Activated B cell treated with CpG ODN at 0.5 μM for 24 hours (primary cell): ENCODE measurements at places on chromosomes 7 and 10.

GRCh38 chr10:34884272-34884952 is 69.3 kb upstream of the PARD3 start:
- H3K4me3 ChIP-seq = no peak overlapping the region
- no peak for DNase-seq
- no peaks in the 10 kb centered on the region for H3K4me1 ChIP-seq
- H3K27ac ChIP-seq = no peak overlapping the region

GRCh38 chr10:6654571-6654970 is 74.5 kb upstream of the PRKCQ start:
- H3K4me1 ChIP-seq = no peaks in the 10 kb centered on the region
- H3K27me3 ChIP-seq = peaks cover 15% of the 10 kb centered on the region
- no peaks in the 10 kb centered on the region for H3K36me3 ChIP-seq
- H3K4me3 ChIP-seq = no peak overlapping the region
- H3K27ac ChIP-seq = no peak overlapping the region
- DNase-seq = no peak

DNA sequence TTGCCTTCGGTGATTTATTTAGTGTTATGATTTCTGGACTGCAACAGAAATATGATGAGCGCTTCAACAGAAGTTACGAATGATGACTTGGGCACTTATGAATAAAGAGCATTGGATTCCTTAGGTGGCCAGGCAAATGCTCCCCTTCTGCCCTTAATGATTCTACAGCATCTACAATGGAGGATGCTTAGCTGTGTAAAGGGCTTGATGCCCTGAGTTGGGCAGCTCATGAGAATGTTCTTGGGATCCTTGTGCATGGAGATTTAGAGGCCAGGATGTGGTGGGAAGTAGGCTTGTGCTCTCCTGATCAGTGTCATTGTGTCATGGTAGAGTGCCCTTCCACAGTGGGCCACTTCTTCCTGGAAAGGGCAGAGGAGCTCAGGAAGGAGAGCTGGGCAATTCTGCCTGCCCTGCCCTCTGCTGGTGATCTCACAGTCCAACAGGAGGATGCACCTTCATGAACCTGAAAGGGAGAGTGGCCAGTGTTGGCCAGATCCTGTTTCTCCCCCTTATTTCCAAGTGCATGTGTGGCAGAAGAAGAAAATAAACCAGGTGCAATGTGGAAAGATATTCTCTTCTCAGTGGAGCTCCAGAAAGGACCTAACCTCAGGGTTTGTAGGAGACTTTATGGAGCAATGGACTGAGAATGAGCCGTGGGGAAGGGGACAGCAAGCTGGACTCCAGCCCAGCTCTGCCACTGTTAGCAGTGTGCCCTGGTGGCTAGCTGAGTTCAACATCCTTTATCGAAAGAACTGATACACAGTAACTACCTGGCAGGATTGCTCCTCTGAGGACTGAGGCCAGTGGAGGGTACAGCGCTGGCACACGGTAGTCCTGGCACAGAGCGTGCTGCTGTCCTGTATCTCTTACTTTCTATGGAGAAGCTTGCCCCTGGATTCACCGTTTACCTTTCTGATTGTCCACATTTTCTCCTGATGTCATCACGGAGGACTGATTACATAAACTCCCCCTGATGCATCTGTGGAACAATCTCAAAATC is 182.9 kb downstream of the BMPER start:
- no peak overlapping the region for H3K4me3 ChIP-seq
- no peak overlapping the region for H3K27ac ChIP-seq
- DNase-seq = no peak

DNA sequence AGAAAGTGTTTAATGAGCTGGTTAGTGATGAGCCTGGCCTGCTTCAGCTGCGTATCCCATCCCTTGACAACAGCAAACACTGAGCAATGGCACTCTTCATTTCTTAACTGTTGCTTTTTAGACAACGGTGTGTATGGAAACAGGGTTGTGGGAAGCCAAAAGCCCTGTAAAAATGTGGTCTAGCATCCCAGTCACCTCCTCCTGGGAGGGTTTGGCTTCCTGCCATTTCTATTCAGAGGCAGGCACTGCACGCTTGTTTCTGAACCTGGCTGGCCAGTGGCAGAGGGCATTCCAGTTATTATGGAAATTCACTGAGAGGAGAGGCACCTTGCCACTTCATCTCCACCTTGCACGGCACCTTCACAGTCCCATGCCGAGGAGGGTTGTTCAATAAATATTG is 123.0 kb upstream of the ADARB2 start:
- no peaks in the 10 kb centered on the region for H3K4me1 ChIP-seq
- no peak overlapping the region for H3K27ac ChIP-seq
- no peak for DNase-seq
- no peak overlapping the region for H3K4me3 ChIP-seq
- peaks cover 5% of the 10 kb centered on the region for H3K27me3 ChIP-seq
- H3K36me3 ChIP-seq = no peaks in the 10 kb centered on the region

- H3K27me3 ChIP-seq = no peaks in the 10 kb centered on the region
- no peak for DNase-seq
- peaks cover 58% of the 10 kb centered on the region for H3K4me1 ChIP-seq
- H3K27ac ChIP-seq = peak overlapping the region; percentile 84
- H3K4me3 ChIP-seq = no peak overlapping the region
- H3K36me3 ChIP-seq = no peaks in the 10 kb centered on the region
Observed at GRCh38 chr7:50214126-50214670, 90.3 kb upstream of the IKZF1 start.
